ENCODE measurements at places on chromosomes 3 and 15.

- DNase-seq, result no peak
Measured at GRCh38 chr3:171458864-171459136, 1.4 kb downstream of the TNIK start.

GRCh38 chr3:196688349-196688748, 23.7 kb downstream of the CEP19 start:
- no peak for DNase-seq

- no peak for DNase-seq
Measured at GRCh38 chr3:16484216-16484615, 29.3 kb downstream of the RFTN1 start.

DNA sequence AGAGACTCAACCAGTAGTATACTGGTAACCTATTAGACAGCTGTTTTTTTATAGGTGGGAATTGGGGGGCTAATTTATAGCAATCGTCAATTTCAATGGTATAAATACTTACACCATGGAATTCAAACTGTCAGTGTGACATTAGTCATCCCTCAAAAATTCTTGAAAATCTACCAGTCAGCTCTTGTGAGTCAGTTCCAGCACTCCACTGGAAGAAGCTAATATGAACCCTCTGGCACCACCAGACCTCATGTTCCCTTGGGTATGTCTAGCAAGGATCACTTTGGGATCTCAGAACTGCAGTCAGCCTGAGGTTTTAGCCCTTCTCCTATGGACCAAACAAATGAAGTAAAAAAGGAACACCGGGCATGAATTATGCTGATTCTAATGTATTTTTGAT, 11.8 kb upstream of the UACA start:
- DNase-seq, result peak; percentile 15

- no peak for DNase-seq
Measured at GRCh38 chr3:15050405-15051092, 14.6 kb downstream of the MRPS25 start.

DNA sequence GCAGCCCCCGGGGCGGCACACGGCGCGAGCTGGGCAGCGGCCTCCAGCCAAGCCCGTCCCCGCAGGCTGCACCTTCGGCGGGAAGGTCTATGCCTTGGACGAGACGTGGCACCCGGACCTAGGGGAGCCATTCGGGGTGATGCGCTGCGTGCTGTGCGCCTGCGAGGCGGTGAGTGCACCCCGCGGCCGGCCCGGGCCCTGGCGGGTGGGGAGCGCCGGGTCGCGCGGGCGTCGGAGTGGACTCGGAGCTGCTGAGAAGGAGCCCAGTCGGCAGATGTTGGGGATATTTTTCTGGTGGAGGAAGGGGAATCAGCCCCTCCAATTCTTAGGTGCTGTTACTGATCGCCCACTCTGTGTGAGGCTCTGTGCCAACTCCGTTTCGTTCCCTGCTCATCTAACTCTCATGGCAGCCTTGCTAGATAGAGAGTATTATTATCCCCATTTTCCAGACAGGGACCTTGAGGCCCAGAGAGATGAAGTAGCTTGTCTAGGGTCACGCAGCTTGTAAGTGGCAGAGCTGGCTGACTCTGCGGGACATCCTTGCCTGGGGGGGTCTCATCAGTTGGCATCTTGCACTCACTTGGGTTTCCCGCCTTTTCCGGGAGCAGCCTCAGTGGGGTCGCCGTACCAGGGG, 890 bp downstream of the CHRD start:
- DNase-seq, result no peak

GRCh38 chr15:42736178-42736792, 643 bp downstream of the CDAN1 start:
- DNase-seq, result no peak

GRCh38 chr15:36886701-36887100, 213.6 kb downstream of the MEIS2 start:
- DNase-seq, result no peak

DNA sequence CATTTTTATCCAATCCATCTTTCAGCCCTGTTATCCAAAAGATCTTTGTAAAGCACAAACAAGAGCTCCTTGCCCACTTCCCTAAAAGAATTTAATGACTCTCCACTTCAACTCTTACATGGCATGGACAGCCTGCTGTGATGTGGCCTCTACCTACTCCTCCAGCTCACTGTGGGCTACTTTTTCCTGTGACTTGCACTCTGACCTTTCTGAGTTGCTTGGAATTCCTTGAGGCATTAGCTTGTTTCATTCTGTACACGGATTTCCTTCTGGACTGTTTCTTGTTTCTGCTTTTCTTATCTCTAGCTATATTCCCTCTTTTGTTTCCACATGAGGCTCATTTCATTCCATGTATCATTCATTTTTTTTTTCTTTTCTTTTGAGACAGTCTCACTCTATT, 15.2 kb downstream of the QTRT2 start:
- no peak for DNase-seq

GRCh38 chr15:74470631-74471395, 9.9 kb upstream of the UBL7 start:
- no peak for DNase-seq

DNA sequence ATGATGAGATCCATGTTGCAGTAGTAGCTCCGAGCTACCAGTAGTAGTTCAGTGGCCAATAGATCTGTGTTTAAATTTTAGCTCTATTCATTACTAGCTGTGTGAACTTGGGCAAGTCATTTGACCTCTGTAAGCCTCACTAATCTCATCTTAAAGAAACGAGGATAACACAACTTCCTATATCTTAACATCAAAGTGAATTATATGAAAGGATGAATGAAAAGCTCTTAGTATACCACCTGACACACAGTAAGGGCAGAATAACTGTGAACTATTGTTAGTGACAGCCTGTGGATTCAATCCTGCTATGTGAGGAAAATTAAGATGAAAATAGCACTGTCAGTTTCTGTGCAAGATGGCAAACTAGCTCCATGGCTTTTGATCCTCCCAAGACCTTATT, 114.5 kb upstream of the PHLDB2 start:
- no peak for DNase-seq

GRCh38 chr3:172676196-172676922, 34.5 kb downstream of the NCEH1 start:
- no peak for DNase-seq

DNA sequence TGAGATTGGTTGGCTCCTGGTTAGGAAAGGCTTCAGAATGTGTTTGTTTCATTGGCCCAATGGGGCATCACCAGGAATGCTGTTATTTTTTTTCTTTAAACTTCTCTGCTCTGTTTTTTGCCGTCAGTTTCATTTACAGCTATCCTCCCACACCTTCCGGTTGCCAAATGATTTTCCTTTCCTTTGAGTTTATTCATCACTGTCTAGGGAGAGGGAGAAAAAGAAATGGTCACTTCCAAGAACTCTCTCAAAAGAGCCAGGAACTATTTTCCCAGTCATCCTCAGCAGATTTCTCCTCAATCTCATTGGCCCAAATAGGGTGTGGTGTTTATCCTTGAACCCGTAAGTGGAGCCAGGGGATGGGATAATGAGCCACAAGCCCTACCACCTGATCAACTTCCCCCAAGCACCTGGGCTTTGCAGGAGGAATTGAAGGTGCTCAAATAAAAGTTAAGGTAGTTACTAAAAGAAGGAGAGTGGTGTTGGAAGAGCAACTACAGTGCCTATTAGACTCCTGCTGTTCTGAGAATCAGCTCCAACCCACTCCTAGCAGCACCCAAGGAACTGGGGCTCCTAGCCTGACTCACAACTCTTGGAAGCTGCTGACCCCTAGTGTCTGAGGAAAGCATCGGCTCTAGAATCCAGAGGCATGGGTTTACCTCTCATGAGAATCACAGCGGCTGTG, 183.8 kb upstream of the IL12A start:
- DNase-seq, result peak; percentile 38

- DNase-seq, result no peak
Measured at GRCh38 chr3:143002083-143002712, 828 bp downstream of the U2SURP start.

GRCh38 chr3:43296565-43296964, 10.2 kb downstream of the SNRK start:
- DNase-seq, result no peak

- no peak for DNase-seq
Measured at GRCh38 chr3:31079689-31080088, 185.2 kb upstream of the GADL1 start.

DNA sequence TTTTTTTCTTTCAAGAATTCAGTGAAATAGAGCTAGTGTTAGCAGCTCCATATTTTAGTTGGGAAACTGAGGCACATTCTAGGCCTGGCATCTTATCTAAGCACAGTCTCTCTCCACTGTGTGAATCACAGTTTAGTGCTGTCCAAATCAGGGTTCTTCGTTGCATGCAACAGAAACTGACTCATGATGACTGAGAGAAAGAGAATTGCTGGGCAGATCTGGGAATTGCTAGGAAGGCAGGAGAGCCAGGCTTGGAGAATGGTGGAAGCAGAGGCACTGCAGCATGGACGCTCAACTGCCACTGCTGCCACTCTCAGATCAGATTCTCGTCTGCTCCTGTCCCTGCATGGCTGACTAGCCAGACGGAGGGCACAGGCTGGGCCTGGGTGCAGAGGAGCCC, 40.7 kb upstream of the CHST2 start:
- DNase-seq, result peak; percentile 6

DNA sequence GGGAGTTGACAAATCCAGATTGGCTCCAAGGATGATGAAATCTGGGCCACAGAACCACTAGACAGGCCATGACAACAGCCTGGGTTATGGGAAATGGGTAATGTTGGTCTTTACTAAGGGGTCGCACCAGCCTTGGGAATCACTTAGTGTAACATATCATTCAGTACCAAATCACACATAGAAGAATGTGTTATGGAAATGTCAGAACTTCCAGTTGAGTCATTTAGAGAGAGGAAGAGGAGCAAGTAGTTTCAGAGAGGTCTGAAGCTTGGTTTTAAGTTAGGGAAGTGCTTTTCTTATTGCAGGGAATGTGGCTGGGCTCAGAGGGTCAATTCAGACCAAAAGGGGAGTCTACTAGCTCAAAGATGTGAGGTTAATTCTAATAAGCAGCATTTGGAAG, 241.6 kb upstream of the ZPLD1 start:
- DNase-seq, result no peak

DNA sequence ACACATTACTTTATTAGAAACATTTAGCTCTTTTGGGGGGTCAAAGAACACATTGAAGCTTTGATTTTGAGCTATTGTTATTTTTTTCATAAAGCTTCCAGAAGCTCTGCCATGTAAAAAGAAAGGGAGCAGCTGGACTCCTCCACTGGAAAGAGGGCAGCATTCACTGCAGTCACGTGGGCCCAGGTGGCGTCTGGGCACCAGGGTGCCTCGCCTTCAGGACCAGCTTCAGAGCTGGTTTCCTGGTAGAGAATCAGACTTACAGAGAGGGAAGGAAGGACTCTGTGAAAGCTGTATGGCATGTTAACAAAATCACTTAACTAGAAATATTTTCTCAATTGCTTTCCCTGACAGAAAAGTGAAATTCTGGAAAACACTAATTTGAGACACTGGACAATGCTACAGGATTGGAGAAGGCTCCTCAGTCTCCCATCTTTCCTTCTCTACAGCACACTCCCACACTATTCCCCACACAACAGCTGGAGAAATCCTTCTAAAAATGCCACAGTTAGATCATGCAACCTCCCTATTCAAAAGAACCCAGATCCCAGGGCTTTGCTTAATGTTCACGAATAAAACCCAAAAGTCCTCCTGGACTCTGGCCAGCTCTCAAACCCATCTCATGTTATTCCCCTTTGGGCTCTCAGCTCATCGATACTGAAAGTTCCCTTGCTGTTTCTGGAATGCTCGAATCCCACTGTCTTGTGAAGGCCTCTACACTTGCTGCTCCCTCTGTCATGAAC, 83.2 kb downstream of the NFKBIZ start:
- no peak for DNase-seq

GRCh38 chr3:169512991-169513390, 150.5 kb downstream of the MECOM start:
- DNase-seq, result no peak

DNA sequence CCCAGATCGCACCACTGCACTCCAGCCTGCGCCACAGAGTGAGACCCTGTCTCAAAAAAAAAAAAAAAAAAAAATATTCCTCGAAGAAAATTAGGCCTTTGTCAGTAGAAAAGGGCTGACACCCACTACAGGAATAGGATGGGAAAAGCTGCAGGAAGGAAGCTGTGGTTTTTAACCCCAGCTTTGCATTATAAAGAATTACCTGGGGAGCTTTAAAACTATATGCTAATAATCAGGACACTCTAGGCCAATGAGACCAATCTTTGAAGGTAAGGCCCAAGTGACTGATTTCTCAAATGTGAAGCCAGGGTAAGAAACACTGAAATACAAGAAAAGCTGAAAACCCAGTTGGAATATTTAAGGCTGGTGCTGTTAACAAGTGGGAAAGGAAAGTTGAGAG, 74.3 kb downstream of the RBPMS2 start:
- no peak for DNase-seq

GRCh38 chr3:195411836-195412235, 31.0 kb downstream of the ACAP2 start:
- DNase-seq, result no peak

GRCh38 chr3:50333744-50334328, 5.8 kb upstream of the TUSC2 start:
- DNase-seq, result no peak
